ENCODE measurements at places on chromosomes 16 and 17.
A peak's percentile ranks its signal among the peaks of the same experiment; 100 is the strongest.

- DNase-seq, result no peak
Observed at GRCh38 chr17:58281511-58282011, 826 bp upstream of the MPO start.

- DNase-seq, result no peak
Observed at GRCh38 chr17:8872036-8872704, 4.7 kb upstream of the PIK3R6 start.

DNA sequence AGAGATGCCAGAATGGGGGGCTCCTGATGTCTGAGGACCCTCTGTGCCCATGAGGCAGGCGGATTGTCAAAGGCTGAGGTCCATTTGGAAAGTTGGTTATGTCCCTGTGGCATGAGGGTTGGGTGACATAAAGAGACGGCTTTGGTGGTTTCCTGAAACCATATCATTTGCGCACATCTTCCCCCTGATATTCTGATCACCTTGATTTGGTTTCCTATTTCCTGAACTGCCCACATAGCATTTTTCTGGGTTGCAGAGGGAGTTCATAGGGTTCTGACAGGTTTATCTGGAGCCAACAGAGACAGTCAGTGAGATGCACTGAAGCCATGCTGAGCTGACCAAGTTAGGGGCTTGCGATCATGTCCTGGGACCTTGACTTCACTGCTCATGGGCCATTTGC lies 15.7 kb upstream of the RNF222 start:
- DNase-seq, result no peak

GRCh38 chr17:80876950-80877728 lies 114.5 kb upstream of the CHMP6 start:
- DNase-seq, result no peak

DNA sequence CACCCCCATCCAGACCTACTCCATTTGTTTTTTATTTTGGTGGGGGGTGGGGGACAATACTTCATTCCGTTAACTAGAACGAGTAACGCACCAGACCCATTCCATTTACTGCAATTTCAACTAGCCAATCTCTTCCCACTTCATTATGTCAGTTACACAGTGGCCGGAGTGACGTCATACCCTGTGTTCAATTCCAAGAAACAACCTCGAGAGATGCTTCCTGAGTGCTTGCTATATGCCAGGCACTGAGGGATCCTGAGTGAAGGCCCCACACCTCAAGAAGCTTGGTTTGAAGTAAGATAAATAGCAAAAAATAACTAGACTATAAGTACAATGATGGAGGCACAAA lies 9.1 kb upstream of the SIAH1 start:
- DNase-seq, result no peak

DNA sequence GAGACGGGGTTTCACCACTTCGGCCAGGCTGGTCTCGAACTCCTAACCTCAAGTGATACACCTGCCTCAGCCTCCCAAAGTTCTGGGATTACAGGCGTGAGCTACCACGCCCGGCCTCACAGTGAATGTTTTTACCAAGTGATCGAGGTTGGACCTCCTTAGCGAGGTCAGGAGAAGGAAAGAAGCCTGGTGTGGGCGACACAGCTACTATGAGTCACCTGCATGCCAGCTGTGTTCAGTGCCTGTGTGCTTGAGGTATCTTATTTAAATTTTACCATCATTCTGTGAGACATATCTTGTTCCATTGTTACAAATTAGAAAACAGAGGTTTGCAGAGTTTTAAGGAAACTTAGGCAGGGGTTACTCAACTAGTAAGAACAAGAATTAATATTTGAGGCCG lies 174.8 kb upstream of the DYNLRB2 start:
- DNase-seq, result no peak

DNA sequence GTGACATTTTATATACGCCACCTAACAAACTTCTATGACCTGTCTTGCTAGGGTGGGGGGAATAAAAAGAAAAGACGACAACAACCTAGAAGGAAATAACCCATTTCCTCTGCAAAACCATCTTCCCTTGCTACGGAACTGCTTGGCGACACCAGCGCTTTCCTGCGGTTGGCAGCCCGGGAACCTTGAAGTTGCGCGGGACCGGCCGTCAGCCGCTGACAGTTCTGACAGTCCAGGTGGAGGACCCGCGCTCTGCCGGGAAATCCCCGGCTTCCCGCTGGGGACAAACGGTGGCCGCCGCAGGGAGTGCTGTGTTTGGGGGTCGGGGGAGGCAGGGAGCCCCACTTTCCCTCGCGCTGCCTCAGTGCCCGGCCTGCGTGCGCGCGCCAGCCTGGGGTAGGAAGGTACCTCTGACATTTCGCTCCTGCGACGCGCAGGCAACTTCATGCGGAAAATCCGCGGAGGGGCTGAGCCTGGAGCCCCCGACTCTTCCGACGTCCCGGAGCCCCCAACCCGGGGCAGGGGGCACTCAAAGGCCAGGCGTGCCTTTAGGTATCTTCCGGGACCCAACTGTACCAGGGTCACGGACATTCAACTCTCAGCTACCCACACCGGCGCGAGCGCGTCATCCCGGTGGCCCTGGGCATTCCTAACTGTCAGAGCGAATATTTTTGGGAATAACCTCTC lies 516 bp downstream of the SLC16A6 start:
- no peak for DNase-seq

DNA sequence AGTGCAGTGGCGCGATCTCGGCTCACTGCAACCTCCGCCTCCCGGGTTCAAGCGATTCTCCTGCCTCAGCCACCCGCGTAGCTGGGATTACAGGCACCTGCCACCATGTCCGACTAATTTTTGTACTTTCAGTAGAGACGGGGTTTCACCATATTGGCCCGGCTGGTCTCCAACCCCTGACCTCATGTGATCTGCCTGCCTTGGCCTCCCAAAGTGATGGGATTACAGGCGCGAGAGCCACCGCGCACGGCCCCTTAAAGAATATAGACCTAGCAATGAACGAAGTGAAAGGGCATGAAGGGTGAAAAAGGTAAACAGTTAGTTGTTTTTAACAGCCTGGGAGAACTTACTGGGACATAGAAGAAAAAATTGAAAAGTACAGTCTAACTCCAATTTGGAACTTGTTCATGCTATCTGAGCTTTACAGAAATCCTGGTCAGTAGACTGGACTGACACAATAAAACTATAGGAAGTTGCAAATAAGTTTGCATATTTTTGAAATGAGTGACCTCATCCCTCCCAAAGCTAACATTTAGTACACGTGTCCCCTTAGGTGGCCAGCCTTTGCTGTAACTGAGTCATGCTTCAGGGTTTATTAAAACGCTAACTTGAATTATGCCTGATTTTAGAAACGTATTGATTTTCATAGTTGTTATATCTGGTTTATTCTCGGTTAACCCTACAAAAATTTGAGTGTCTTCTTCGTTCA lies 1.8 kb downstream of the COG1 start:
- no peak for DNase-seq

DNA sequence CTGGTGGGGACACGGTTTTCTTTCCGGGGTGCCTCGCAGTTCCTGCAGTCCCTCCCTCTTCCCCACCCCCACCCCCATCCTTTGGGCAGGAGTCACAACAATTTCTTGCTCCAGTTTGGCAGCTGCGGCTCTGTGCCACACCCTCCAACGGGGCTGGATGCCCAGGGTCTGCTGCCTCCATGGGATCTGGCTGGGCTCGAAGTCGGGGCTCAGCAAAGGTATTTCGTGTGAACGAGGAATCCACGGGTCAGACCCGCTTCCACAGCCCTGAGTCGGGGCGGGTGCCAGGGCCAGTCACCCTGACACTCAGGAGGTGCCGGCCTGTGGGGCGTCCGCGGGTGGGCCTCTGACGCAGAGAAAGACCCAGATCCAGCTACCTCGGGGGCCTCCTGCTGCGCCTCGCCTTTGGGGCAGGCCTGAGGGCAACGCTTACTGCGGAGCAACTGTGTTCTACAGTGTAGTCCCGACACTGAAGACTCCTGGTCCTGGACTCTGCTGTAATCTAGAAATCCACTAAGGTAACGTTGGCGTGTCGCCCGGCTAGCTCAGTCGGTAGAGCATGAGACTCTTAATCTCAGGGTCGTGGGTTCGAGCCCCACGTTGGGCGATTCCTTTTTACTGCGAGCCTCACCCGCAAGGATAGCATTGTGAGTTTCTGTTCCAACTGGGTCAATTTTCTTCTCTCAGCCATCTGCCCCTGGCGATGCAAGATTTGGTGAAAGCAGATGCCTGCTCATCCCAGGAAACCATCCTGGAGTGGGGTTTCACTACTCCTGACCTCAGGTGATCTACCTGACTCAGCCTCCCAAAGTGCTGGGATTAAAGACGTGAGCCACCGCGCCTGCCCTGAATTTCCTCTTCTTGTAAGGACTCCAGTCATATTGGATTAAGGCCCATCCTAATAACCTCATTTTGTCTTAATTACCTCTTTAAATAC lies 12.6 kb upstream of the OR1F1 start:
- no peak for DNase-seq

- no peak for DNase-seq
Observed at GRCh38 chr17:71334048-71334751, 786.6 kb upstream of the SOX9 start.

DNA sequence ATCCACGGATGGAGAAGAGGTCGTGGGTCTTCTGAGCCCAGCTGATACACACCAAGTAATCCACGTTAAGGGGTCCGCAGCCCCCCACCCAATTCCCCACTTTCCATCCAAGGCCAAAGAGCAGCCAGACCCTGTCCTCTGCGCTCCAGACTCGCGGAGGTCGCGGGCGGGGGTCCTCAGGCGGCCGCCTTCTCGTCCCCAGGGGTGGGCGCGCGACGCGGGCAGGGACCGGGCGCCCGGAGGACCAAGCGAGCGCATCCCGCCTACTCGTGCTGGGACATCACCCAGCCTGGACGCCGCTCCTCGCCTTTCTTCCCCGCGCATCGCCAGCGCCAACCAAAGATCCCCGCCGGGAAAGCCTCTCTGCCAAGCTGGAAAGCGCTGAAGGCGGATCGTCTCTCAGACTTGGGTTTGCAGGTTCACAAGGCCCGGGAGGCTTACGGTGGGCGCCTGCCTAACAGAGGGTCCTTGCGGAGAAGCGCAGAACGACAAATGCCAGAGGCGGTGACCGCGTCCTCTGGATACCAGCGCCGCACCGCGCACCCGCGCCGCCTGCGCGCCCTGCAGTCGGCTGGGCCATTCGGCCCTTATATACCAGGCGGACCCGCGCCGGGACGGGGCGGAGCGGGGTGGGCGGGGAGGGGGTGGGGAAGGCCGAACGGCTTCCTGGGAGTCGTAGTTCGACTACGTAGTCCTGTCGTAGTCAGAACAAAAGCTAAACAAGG lies 471.6 kb downstream of the SOX9 start:
- DNase-seq, result peak; percentile 42

DNA sequence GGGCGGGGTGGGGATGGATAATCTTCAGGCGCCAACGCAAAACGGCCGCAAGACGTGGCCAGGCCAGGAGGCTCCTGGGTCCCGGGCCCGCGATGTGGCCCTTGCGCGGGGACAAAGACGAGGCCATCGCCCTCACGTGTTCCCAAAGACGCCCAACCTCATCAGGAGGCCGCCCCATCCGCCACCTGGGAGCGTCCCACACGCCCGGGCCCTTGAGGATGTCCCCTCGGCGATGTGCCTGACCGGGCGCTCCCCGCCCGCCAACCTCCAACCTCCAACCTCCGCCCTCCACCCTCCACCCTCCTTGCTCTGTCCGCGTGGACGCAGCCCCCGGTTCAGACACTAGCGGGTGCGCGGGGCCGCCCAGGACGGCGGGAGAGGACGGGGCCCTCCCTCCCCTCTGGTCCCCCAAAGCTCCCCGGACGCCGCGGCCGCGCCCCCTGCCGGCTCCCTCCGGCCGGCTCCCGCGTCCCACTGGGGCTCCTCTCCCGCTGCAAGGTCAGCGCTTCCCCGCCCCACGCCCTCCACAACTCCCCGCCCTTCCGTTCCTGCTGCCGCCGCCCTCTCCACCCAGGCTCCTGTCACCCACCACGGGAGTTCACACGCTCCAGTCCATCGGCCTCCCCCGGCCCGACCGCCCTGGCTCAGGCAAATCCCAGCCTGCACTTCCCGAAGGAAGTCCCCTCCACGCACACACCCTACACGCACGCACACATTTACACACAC lies 250.8 kb upstream of the RPL38 start:
- no peak for DNase-seq

DNA sequence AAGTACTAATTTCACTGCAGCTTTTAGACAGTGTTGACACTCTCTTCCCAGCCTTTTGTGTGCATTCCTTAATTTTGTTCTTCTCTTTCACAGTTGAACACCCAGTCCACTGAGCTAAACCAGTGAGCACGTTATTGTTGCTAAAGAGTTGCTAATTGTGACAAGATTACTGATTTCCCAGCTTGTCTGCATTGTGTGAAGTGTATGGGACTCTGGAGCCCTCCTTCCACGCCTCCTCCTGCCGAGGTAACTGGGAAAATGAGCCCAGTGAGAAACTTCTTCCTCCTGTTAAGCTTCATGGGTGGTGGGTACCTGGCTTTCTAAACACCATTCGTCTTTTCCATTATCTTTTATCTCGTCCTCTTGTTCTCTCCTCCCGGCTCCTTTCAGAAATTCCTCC lies 29.8 kb upstream of the DNAH17 start:
- no peak for DNase-seq

GRCh38 chr17:66494023-66494803 lies 191.8 kb downstream of the PRKCA start:
- no peak for DNase-seq

DNA sequence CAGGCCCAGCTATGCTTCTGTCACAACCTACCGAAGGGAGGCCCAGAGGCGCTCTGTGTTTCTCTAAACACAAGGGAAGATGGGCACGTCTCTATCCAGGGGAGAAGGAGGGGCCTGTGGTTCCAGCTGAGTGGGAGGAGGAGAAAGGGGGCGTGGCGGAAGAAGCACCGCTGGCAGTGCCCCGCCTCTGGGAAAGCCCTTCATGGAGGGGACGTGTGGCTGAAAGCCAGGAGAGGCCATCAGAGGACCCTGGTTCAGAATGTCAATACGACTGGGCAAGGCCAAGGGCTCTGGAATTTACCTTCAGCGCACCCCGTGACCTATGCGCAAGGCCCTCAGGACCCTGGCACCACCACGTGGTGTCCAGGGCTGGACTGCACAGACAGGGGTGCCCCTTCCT lies 12.3 kb upstream of the SLC38A8 start:
- no peak for DNase-seq

GRCh38 chr16:54630284-54630967 lies 300.2 kb upstream of the IRX5 start:
- DNase-seq, result no peak

Data from cerebellar nuclear complex (tissue), 1 donor.